ENCODE measurements at places on chromosomes 11 and 22.

DNA sequence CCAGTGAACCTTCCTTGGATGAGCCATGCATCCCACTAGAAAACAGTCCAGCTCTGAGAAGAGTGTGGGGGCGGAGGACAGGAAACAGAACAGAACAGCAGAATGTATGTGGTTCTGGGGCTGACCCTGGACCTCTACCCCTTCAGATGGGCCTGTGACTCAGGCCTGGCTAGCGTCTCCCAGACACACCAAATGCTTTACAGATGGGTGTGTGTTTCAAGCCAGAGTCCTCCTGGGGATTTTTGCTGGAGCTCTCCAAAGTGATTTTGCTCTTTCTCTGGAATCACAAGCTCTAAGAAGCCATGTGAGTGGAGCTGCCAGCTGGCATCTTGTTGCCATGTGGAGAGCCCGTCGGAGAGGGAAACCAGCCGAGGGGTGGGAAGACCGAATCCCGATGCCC is 13.2 kb upstream of the C1QTNF4 start:
- DNase-seq: no peak

DNA sequence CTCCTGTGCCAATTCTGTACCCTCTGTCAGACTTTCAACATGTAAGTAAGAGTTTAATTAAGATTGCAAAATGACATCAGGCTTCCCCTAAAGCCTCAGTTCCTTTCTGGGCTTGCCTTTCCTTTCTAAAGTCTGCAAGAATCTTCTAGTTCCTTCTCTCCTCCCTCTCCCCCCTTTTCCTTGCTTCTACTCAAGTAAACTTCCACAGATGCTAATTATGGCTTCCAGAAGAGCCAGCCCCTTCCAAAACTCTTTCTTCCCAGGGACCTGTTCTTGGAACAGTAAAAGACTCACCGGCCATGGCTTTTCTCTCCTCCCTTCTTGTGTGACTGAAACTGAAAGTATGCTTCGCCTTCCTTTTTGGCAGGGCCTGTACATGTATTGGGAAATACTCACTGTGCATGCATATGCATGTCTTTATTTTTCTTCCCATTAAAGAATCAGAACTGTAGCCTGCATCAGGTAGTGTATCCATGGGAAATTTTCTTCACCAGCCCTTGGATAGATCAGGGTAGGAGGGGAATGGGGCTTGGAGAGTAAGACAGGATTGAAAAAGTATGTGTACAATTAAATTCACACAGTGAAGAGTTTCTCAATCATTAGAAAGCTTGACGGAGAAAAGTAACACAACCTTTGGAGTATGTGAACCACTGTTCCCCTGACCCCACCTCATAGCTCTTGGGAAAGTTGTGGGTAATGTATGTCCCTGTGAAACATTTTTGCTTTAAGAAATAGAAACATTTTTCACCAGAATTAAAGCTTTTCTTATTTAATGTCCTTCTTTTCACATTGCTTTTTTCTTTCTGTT is at the start of gene CASP1:
Gene CASP1 (minus strand): TSS at position 332 of the 808 bp plus-strand sequence. CDS start 31 bp downstream, at position 301.
- DNase-seq: peak; percentile 24

GRCh38 chr11:100214791-100215190 is 472.3 kb upstream of the ARHGAP42 start:
- no peak for DNase-seq

GRCh38 chr22:19524170-19525115 is at the start of gene CLDN5:
CLDN5 (minus strand) TSS chr22:19524410; CDS start chr22:19524255, 155 bp downstream.
- DNase-seq: no peak

DNA sequence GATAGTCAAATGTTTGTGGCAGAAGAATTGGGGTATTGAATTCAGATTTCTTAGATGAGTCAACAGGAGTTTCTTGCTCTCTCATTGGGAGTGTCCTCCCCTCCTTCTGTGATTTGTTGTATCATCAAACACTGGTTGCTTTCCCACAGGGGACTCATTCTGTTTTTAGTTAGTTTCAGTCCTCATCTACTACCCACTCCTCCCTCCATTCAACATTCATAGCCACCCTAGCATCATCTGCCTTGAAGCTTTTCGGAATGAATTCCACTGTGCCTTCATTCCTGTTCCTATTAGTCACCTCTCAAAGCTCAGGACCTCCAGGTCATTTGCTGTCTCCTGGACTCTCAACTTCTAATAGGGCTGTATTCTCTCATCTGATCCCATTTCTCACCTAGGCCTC is 31.5 kb upstream of the RAB38 start:
- no peak for DNase-seq

DNA sequence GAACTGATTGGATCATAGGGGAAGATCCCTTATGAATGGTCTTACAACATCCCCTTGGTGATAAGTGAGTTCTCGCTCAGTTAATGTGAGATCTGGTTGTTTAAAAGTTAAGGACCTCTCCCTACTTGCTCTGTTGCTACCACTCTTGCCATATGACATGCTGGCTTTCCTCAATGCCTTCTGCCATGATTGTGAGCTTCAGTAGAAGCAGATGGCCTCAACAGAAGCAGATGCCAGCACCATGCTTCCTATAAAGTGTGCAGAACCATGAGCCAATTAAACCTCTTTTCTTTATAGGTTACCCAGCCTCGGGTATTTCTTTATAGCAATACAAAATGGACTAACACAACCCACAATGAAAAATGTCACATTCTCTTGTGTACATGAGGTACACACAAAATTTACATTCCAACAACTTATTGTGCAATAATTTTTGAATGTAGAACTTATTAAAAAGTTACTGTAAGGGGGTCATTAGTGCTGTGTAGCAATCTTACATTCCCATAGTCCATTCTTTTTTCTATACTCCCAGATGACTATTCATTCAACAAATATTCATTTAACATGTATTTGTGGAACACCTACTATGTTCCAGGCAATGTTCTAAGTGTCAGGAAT is 10.3 kb downstream of the CYP2R1 start:
- no peak for DNase-seq

DNA sequence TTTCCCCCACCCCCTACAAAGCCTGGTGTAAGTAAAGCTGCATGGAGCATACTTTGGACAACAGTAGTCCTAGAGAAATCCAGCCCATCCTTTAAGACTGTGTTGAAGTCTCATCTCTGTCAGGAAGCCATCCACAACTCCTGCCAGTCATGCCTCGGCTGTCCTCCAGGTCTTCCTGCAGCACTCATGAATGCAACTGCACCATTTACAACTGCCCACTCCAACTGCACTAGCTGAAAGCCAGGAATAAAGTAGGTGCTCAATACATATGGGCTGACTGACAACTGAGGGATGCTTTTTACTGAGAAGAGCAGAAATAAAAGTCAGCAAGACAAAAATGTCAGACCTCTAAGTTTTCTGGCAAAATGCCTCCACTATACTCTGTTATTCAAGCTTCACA is 27.4 kb downstream of the IL18BP start:
- DNase-seq: no peak

GRCh38 chr22:48842976-48843375 is 984.7 kb downstream of the BRD1 start:
- no peak for DNase-seq

- no peak for DNase-seq
Observed at GRCh38 chr22:37164505-37164887, 14.8 kb upstream of the IL2RB start.

- DNase-seq: no peak
Observed at GRCh38 chr11:125412509-125412908, 83.6 kb downstream of the FEZ1 start.

- no peak for DNase-seq
Observed at GRCh38 chr11:36441610-36442208, 68.4 kb downstream of the TRAF6 start.

DNA sequence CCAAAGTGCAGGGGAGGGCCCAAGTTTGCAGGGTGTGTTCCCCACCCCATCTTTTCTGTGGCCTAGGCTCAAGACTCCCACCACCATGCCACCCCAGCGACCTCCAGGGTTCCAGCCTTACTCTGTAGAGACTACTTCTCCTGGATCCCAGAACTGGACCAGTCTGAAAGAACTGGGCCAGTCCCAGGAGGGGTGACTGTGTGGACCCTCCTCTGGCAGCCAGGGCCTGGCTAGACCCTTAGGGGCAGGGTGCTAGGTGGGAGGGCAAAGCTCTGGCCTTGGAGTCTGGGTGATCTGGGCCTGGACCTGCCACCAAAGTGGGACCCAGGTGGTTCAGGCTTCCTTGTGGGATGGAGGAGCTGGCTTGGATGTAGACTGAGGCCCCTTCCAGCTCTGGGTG is 41.8 kb upstream of the ACCSL start:
- DNase-seq: no peak

DNA sequence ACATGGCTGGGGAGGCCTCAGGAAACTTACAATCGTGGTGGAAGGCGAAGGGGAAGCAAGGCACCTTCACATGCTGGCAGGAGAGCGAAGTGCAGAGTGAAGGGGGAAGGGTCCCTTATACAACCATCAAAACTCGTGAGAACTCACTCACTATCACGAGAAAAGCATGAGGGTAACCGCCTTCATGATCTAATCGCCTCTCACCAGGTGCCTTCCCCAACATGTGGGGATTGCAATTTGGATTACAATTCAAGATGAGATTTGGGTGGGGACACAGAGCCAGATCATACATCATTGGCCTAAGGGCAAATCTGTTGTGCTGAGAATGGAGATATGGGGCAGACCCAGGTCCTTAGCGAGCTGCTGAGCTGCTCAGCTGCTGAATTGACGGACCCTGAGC is 13.1 kb downstream of the C1QTNF6 start:
- no peak for DNase-seq

- no peak for DNase-seq
Observed at GRCh38 chr22:16973591-16974297, 34.3 kb downstream of the GAB4 start.

DNA sequence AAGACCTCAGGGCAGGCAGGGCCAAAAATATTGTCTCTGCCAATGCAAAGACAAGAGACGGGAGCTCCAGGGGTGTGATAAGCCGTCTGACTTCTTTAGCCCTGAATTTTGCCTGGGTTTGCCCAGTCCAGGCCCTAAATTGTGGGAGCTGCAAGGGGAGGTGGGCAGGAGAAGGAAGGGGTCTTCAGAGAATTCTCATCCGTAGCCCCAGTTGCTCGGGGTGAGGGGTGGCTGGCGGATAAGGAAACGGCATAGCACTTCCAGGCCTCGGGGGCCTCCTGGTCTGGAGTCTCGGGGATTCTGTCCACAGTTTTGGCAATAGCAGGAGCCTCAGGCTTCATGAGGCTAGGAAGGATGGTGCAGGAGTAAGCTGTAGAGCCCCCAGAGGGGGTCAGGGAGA is 7.4 kb downstream of the CD5 start:
- DNase-seq: no peak

All from stimulated activated CD4-positive, alpha-beta T cell treated with anti-CD3 and anti-CD28 coated beads, Interleukin-2, amount 100 ng/mL, for 4 hours (primary cell).